ENCODE measurements at places on chromosomes 1 and 21.

DNA sequence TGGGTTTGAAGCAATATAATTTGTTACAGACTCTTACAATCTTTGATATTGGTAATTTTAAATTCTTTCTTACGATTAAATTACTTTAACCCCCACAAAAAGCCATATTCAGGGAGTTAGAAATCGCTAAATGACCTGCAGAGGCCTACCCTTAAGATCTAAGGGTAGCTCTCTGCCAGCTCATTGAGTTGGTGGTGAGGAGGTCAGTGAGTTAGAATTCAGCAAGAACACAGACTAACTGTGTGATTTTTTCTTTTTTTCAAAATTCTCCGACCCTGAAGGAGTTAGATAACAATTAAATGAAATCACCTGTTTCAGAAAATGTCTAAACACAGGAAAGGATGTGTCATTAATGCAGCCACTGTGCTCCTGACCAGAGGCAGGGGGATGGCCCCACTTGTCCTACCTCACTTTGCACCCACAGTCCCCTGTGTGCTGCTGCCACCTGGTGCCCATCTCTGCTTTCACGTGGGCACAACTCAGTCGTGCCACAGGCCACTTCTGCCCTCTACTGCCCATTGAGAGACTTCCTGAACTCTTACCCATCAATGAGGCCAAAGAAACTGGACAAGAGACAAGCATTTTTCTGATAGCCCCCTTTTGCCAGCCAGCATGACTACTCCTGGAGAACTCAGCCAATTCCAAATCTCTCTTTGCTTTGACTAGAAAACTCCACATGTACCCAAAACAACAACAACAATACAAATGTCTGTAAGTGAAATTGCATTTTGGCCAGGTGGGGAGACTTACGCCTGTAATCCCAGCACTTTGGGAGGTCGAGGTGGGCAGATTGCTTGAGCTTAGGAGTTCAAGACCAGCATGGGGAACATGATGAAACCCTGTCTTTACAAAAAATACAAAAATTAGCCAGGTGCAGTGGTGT lies 8.4 kb downstream of the CFAP45 start:
- H3K27me3 ChIP-seq, result no peaks in the 10 kb centered on the region
- no peaks in the 10 kb centered on the region for H3K4me1 ChIP-seq
- H3K27ac ChIP-seq, result no peak overlapping the region
- DNase-seq, result peak; percentile 87

- no peaks in the 10 kb centered on the region for H3K4me1 ChIP-seq
- H3K27me3 ChIP-seq, result no peaks in the 10 kb centered on the region
- H3K4me3 ChIP-seq, result no peak overlapping the region
- no peak overlapping the region for H3K27ac ChIP-seq
- no peak for DNase-seq
Measured at GRCh38 chr1:82317671-82318070, 516.9 kb downstream of the ADGRL2 start.

- no peaks in the 10 kb centered on the region for H3K27me3 ChIP-seq
- peaks cover 1% of the 10 kb centered on the region for H3K36me3 ChIP-seq
- no peak for DNase-seq
- no peaks in the 10 kb centered on the region for H3K4me1 ChIP-seq
- H3K27ac ChIP-seq, result no peak overlapping the region
Measured at GRCh38 chr1:53359934-53360276, 32.0 kb upstream of the LRP8 start.

DNA sequence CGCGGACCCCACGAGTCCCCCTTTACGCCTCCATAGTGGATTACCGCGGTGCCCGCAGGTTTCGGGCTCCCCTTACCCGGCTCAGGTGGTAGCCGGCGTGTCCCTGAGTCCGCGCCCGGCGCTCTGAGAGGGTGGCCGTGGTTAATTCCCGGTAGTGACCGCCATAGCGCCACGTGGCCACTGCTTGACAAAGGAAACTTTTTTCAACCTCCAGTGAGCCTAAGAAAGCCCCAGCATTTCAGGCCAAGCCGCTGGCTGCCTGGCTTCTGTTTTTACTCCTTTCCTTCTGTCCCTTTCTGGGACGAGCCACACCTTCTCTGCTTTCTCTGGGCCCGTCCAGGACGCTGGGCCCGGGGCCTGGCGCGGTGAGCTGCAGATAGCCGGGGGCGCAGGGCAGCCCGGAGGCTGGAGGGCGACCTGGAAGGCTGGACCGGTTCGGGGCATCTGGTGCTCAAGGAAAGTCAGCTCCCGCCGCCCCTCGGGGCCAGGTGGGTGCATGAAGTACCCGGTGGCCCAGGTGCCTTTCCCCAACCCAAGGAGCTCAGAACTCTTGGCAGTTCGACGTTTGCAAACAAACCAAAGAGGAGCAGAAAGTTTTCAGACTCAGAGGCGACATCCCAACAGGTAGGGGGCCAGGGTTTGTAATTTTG lies 540 bp upstream of the C1orf198 start:
- DNase-seq, result peak; percentile 78
- H3K27me3 ChIP-seq, result peaks cover 5% of the 10 kb centered on the region
- H3K27ac ChIP-seq, result peak overlapping the region; percentile 63
- H3K36me3 ChIP-seq, result no peaks in the 10 kb centered on the region
- no peaks in the 10 kb centered on the region for H3K4me1 ChIP-seq
- peak overlapping the region; percentile 87 for H3K4me3 ChIP-seq

- no peak for DNase-seq
- H3K4me1 ChIP-seq, result no peaks in the 10 kb centered on the region
- peaks cover 7% of the 10 kb centered on the region for H3K36me3 ChIP-seq
- H3K27ac ChIP-seq, result no peak overlapping the region
- no peak overlapping the region for H3K4me3 ChIP-seq
Measured at GRCh38 chr1:29333008-29333407, 96.7 kb downstream of the PTPRU start.

- no peaks in the 10 kb centered on the region for H3K27me3 ChIP-seq
- peaks cover 2% of the 10 kb centered on the region for H3K4me1 ChIP-seq
- H3K36me3 ChIP-seq, result no peaks in the 10 kb centered on the region
- H3K27ac ChIP-seq, result no peak overlapping the region
- no peak for DNase-seq
- H3K4me3 ChIP-seq, result no peak overlapping the region
Measured at GRCh38 chr1:28956038-28956464, 41.7 kb downstream of the EPB41 start.

DNA sequence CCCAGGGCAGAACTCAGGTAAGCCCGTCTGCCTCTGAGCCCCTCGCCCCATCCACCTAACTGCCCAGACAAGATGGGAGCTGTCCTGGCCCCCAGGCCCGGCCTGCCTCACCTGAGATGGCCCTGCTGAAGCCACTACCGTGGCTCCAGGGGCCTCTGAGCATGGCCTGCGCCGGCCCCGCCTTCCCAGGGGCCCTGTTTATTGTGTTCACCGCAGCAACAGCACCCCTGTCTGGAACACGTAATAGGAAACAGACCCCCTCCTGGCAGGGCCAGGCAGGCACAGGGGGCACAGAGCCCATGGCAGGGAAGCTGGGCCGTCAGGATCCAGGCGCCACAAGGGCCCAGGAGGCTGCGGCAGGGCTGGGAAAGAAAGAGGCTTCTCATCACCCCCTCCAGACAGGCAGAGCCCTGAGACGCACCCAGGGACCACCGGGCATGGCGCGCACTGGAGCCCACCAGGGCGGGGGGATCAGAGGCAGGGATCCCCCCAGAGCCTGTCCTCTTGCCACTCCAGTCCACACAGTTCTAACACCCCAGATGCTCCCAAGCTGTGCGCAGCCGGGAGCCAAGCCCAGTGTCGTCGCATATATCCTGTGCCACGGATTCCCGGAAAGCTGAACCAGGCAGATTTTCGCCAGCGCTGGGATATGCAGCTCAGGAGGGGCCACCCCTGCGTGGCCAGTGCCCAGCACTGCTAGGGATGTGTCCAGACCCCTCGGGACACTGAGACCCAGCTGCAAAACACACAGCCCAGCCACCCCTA lies 62.6 kb downstream of the ARHGEF16 start:
- no peak overlapping the region for H3K4me3 ChIP-seq
- no peak overlapping the region for H3K27ac ChIP-seq
- no peak for DNase-seq
- H3K36me3 ChIP-seq, result peaks cover 5% of the 10 kb centered on the region

- DNase-seq, result peak; percentile 86
- H3K27ac ChIP-seq, result no peak overlapping the region
- peaks cover 7% of the 10 kb centered on the region for H3K36me3 ChIP-seq
- no peaks in the 10 kb centered on the region for H3K27me3 ChIP-seq
- H3K4me3 ChIP-seq, result peak overlapping the region; percentile 7
Measured at GRCh38 chr1:24391882-24392603, 21.5 kb downstream of the STPG1 start.

All from H9 (cell line).